ENCODE measurements at places on chromosomes 3 and 15.

DNA sequence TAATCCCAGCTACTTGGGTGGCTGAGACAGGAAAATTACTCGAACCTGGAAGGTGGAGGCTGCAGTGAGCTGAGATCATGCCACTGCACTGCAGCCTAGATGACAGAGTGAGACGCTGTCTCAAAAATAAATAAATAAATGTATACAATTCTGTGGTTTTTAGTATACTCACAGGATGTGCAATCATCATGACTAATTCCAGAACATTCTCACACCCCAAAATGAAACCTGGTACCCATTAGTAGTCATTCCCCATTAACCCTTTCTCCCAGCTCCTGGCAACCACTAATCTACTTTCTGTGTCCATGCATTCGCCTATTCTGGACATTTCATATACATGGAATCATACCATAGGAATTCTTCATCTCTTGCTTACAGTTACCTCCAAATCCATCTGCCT, 44.5 kb downstream of the LRRFIP2 start:
- no peak for DNase-seq

DNA sequence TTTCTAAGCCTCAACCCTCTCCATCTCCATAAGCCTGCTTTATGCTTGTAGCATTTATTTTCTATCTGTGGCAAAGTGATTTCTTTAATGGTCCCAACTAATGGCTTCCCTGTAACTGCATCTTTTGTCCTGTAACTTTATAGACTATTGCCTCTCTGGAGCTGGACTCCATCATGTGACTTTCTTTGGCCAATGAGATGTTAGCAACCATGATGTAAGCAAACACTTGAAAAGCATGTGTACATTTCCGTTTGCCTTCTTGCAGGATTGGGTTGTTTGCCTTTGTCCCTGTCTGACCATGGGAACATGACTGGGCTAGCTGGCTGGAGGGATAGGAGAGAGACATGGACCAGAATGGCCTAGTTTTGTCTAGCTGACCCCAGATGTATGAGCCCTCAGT, 106.0 kb upstream of the LRIG1 start:
- no peak for DNase-seq

GRCh38 chr3:14299767-14300166, 102.6 kb upstream of the SLC6A6 start:
- no peak for DNase-seq

DNA sequence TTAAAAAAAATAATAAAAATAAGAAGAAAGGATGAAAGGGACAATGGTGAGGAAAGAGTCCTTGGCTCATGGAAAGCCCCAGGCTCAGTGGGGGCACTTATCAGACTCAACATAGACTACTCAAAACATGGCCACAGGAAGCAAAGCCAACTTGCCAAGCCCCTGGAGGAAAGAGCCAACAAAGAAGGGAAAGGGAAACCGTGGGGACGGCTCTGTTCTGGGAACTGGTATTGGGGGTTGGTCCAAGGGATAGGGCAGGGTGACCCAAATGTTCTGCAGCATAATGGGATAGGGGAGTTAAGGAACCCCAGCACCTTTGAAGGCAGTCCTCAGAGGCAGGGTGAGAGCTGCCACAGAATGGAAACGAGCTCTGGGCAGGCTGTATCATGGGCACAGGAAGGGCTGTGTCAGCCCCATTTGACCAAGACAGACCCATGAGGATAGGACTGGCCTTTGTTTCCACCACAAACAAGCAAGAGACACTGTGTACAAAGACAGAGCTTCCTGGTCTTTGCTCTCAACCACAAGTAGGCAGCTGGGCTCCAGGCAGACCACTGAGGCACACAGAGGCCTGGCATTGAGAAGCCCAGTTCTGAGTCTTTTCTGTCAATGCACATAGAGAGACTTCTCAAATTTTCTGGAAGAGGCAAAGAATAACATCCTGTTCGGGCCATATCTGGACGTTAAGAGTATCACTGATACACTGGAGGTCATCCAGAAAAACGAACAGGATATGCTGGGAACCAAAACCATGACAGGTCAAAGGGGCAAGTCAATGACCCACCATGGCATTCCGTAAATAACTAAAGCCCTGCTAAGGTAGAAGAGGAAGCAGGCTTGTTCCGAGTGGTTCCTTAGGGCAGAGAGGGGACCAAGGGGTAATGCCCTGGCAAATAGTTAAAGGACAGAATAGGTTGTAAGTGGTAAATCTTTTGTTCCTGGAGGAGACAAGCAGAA, 10.6 kb upstream of the SEMA7A start:
- no peak for DNase-seq

GRCh38 chr15:68028888-68029207, 25.3 kb upstream of the PIAS1 start:
- no peak for DNase-seq

DNA sequence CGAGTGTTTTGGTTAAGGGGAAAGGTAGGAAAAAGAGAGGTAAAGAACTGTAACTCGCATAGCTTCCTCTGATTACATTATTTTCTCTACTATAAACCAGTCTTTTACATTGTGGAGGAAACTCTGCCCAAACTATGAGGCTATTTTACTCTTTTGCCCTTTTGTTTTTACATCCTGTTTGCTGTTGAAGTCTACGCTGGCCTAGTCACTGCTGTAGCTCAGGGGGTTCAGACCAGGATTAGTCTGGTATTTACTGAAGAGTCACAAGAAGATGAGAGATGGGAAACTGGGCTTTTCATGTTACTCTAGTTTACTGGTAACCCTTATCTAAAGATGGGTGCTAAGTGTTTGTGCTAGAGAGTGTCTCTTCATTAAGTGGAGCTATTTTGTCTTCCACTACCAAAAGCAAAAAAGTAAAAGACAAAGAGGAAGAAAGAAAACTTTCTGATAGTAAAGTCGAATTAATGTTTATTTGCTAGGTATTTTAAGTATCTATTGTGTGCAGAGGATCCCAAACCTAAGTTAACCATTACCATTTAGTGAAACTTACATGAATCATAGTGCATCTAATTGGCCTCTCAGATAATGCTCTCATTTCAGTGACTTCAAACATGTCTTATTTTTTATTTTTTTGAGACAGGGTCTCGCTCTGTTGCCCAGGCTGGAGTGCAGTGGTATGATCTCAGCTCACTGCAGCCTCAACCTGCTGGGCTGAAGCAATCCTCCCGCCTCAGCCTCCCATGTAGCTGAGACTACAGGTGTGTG, 10.9 kb downstream of the RARB start:
- no peak for DNase-seq

DNA sequence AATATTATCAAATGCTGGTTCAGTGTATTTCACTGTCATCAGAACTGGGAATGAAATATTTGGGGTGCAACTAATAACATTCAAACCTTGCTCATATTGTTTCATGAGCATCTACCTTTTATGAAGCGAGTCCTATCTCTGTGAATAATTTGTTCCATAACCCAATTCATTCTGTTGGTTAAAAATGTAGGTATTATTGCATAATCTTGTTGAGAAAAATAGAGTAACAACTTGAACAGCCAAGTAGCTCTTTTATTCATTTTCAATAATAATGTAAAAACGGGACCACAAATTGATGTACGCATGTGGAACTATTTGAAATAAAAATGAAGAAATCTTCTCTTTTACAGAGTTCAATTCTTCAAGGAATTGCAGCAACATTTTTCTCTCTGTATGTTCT, 30.1 kb upstream of the TBC1D5 start:
- DNase-seq, result no peak

- no peak for DNase-seq
Observed at GRCh38 chr15:51111061-51111460, 16.4 kb upstream of the TNFAIP8L3 start.

- DNase-seq, result no peak
Observed at GRCh38 chr3:161413127-161413854, 42.0 kb upstream of the SPTSSB start.

DNA sequence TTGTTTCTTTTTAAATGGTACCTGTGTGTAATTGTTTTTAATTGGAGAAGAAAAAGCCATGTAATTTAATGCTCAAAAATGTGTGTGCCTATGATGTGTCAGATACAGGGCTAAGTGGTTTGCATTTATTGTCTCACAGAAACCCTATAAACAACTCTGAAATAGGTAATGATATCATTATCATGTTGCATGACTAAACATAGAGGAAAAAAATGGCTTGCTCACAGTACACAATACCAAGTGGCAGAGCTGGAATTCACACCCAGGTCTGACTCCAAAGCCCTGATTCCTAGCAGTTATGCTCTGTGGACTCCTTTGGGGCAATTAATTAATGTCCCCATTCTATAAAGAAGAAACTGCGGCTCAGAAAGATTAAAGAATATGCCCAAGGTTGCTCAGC, 237.4 kb upstream of the TRIM42 start:
- no peak for DNase-seq

- no peak for DNase-seq
Observed at GRCh38 chr3:24287755-24288450, 206.7 kb downstream of the THRB start.

DNA sequence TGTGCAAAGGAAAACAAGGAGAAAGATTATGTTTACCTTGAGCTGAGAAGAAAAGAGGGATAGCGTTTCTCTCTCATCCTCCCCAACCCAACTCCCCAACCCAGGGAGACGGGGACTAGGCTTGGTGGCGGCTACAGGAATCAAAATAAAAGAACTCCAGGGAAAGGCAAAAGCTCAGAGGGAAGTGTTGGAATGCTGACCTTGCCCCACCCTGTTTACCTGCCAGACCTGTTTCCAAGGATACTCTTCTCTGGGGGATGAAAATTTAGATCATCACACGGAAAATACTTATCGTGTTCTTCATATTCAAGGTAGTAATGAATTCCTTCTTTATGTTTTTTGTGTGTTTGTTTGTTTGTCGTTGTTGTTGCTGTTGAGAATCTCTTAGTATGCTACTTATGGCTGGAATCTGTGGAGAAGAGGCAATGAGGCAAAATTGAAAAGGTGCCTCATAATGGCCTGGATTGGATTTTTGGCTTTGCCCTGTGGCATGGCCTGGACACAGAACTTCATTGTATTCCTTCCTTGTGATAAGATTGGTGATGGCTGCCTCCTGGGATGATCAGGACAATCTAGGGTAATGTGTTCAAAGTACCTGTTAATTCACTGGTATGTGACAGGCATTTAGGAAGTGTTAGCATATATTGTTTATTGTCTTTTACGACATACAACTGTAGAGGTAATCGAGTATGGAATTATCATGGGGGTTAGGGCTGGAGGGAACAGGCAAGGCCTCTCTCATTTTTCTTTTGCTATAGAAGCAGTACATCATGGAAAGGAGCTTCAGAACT, 11.1 kb upstream of the TPRG1 start:
- DNase-seq, result no peak

GRCh38 chr15:68430471-68431036, 1.4 kb downstream of the ITGA11 start:
- no peak for DNase-seq

- no peak for DNase-seq
Observed at GRCh38 chr3:152611905-152612304, 223.0 kb upstream of the P2RY1 start.

DNA sequence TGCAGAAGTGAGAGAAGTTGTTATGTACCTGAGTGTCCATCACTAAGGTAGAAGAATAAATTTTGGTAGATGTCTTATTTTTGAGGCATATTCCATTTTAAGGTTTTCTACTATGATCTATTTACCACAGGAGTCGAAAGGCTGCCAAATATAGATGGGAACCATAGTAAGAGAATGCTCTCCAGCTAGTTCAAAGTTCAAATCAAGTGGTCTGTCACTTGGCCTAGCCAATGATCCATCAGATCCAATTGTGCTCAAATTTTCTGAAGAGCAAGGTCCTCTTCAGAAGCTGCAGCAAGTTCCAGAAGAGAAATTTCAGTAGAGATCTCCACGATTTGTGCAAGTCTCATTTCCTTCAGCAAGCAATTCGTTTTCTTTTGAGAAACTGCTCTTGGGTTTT, 10.9 kb downstream of the PROS1 start:
- no peak for DNase-seq

- no peak for DNase-seq
Observed at GRCh38 chr3:78274475-78275065, 1234.7 kb downstream of the ROBO2 start.

- DNase-seq, result no peak
Observed at GRCh38 chr3:138338244-138338643, 8.6 kb upstream of the NME9 start.

GRCh38 chr15:96327155-96327741, 3.3 kb upstream of the NR2F2 start:
- peak; percentile 79 for DNase-seq

- DNase-seq, result no peak
Observed at GRCh38 chr3:40382617-40382979, 4.4 kb upstream of the ENTPD3 start.

DNA sequence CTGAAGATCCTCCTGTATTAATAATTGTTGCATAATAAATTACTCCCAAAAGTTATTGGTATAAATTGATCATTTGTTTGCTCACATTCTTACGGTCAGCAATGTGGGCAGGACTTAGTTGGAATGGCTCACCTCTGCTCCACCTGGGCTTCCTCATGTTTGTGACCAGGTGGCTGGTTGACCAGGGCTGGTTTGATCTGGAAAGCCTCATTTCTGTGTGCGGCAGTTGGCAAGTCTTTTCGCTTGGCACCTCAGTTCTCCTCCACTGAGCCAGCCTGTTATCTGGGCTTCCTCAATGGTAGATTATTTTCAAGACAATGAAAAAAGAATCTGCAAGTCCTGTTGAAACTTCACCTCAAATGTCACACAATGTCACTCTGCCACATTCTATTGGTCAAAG, 301.1 kb downstream of the TBL1XR1 start:
- no peak for DNase-seq

DNA sequence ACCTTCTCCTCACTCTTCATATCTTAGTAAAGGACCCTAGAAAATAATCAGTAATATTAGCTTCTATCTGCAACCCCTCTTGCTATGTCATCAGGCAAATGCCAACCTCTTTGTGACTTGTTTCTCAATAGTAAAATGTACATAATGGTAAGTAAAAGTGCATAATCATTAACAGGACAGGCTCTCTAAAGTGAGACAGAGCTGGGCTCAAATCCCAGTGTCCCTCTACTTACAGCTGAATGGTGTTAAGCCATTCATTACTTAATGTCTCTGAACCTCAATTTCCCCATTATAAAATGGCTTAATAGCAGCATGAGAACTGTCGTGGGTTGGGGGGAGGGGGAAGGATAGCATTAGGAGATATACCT, 62.6 kb upstream of the ATP11B start:
- DNase-seq, result no peak

GRCh38 chr3:71421475-71421819, 162.1 kb downstream of the FOXP1 start:
- no peak for DNase-seq

GRCh38 chr3:128973988-128974564, 19.8 kb downstream of the CFAP92 start:
- no peak for DNase-seq

- no peak for DNase-seq
Observed at GRCh38 chr3:63910891-63911290, 1.3 kb downstream of the SCAANT1 start.

DNA sequence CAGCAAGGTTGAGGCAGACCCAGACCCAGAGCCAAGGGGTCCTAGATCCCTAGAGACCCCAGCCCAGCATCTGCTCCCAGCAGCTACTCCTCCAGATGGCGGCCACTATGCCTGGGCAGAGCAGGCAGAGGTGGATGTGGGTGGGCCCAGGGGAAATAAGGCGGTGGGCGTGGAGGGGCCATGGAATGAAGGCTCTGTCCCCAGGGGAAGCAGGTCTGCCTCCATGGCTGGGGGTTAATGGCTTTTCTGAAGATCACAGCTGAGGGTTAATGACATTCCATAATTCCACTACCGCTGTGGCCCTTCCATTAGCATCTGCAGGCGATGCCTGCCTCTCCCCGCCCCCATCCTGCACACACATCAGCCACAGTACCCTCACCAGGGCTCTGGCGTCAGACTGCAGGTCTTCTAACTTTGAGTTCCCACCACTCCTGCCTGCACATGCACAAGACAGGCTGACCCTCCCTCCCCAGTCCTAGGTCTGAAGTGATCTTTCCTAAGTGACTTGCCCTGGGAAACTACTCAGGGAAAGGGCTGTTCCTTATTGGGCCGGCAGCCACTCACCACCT, 41.2 kb downstream of the CCDC33 start:
- no peak for DNase-seq

Data from AG09319 (cell line).